NCI-H187 (cell line): ENCODE measurements at places on chromosomes 11 and 22.

DNA sequence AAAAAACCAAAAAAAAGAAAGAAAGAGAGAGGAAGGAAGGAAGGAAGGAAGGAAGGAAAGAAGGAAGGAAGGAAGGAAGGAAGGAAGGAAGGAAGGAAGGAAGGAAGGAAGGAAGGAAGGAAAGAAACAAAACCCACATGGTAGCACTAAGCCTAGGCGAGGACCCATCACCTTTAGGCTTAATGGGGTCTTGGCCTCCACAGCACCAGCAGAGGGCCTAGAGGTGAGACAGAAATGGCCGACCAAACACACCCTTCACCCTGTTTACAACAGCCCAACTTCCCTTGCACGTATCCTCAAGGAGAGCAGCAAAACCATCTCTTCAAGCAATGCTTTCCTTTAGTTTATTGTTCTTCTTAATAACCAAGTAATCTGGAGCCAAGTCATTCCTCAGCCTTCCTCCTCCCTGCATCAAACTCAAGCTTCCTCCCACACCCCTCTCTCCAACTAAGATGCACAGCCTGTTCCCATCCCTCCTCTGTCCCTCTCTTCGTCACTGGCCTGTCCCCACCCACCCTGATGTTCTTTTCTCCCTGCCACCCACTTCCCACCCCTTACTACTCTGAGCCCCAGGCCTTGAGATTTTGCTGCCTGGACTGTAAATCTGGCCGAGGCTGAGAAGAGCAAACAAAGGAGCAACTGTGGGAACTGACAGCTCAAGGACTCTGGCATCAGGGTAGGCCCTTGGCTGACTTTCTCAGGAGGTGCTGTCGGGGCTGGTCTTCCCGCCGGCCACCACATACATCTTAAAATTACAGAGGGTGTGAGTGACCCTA is 26.0 kb downstream of the POU2AF1 start:
- DNase-seq = no peak

DNA sequence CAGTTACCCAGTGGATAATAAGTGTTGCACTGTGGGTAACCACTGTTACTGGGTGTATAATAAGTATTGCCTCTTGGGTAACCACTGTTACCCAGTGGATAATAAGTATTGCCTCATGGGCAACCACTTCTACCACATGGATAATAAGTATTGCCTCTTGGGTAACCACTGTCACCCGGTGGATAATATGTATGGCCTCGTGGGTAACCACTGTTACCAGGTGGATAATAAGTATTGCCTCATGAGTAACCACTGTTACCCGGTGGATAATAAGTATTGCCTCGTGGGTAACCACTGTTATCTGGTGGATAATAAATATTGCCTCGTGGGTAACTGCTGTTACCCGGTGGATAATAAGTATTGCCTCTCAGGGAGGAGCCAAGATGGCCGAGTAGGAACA is 29.7 kb upstream of the NXPE4 start:
- no peak for DNase-seq

DNA sequence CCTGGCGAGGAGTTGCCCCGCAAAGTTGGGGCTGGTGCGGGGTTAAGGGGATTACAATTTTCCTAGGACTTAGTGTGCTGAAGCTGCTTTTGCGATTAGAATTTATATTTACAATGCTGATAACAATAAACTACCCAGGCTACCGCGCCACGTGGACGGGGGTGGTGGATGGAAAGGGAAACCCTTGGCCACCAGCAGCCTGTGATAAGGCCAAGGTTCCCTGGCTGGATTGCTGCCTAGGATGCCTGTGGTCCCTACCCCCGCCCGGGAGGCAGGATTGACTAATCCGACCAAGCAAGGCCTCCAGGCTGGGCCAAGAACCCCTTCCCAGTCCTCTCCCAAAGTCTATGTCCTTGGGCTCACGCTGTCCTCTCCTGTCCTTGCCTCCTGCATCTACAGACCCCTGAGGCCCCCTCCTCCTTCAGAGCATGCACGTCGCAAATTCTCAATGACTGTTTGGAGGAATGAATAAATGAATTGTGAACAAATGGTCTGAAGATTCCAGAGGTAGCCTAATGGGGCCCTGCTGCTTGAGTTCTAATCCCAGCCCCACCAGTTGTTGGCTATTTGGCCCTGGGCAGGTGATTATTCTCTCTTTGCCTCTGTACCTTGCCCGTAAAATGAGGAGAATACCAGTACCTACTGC is 7.6 kb upstream of the CHKA start:
- DNase-seq = no peak

- DNase-seq = no peak
These were observed 263.5 kb upstream of the CCDC179 start for GRCh38 chr11:23123753-23124152.

DNA sequence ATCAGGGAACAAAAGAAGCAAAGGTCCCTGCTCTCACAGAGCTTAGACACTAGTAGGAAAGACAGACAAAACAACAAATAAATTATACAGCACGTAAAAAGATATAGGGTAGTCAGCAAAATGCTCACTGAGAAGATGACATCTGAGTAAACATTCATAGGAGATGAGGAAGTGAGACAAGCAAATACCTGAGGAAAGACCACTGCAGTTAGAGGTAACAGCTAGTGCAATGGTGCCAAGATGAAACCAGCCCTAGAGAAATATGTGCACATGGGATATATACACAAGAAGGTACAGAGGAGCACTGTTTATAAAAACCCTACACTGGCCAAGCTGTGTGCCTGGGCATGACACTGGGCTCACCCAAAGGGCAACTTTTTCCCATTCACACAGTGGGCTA is 9.8 kb downstream of the CYP2R1 start:
- DNase-seq = no peak

- DNase-seq = no peak
These were observed 66.0 kb upstream of the HORMAD2 start for GRCh38 chr22:30014244-30014643.

- DNase-seq = no peak
These were observed 54.6 kb downstream of the OSBP2 start for GRCh38 chr22:30749272-30749671.
